NCI-H1694 (cell line): ENCODE measurements at places on chromosomes 16 and 17.

GRCh38 chr17:31418773-31419350 is 27.4 kb downstream of the RAB11FIP4 start:
- DNase-seq = no peak

GRCh38 chr17:73867056-73867455 is 222.8 kb upstream of the SDK2 start:
- no peak for DNase-seq

GRCh38 chr16:31875112-31875803 is 1.7 kb downstream of the ZNF267 start:
- no peak for DNase-seq

DNA sequence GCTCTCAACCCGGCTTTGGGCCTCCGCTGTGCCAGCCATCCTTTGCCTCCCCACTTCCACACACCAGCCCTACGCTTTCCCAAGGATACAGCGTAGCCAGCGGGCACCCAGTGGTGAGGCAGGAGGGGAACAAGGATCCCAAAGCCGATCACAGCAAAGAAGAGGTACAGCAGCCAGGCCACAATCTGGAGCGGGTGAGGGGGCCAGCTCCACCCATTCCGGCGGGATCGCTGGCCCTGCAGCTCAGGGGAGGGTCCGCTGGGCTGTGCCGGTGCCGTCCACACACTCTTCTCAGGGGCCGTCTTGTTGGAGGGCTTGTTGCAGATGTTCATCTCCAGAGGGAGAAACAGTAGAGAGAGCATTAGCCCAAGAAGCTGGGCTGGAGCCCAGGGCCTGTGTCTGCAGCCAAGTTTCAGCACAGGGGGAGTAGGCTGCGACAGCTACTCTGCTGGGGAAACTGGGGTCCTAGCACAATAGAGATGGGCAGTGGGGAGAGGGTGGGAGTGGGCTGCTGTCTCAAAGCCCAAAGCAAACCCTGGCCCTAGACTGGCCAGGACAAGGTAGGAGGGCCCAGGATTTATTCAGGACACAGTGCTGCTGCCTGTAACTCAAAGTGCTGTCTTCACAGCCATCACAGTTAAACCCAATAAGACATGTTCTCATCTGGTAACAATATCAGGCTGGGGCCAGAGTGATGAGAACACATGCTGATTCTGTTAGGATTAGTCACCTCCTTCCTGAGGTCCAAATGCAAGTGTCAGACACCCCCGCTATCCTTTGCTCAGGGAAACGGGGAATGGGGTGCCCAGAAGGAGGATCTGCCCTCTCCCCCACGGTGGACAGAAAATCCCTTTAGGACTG is 9.9 kb downstream of the ZDHHC1 start:
- DNase-seq = no peak

DNA sequence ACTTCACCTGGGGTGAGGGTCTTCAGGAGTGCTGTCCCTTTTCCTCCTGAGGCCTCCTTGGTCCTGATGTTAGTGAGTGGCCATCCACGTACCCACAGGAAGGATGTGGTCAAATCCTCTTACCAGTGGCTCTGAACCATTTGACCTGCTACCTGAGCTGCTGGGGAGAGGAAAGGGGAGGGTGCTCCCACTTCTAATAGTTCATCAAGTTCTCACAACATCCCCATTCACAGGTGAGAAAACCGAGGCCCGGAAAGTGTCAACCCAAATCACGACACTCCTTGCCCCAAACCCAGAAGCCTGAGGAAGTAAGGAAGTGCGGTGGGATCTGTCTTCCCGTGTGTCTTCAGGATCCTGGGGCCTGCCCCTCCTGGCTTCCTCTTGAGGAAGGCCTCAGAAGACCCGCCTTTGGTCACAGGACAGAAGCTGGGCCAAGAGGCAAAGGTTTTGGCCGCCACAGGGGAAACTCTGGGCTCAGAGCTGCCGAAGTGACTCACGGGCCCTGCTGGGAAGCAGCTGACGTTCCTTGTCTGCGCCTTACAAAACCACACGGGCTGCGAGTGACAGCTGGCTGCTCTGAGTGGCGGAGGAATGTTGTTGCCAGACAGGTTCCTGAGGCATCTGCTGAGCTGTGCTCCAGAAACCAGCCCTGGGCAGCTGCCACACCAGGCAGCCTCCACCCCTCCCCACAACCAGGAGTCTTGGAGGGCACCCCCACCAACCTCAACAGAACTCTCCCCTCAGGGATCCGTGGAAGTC is 13.9 kb upstream of the KIFC3 start:
- peak; percentile 56 for DNase-seq

DNA sequence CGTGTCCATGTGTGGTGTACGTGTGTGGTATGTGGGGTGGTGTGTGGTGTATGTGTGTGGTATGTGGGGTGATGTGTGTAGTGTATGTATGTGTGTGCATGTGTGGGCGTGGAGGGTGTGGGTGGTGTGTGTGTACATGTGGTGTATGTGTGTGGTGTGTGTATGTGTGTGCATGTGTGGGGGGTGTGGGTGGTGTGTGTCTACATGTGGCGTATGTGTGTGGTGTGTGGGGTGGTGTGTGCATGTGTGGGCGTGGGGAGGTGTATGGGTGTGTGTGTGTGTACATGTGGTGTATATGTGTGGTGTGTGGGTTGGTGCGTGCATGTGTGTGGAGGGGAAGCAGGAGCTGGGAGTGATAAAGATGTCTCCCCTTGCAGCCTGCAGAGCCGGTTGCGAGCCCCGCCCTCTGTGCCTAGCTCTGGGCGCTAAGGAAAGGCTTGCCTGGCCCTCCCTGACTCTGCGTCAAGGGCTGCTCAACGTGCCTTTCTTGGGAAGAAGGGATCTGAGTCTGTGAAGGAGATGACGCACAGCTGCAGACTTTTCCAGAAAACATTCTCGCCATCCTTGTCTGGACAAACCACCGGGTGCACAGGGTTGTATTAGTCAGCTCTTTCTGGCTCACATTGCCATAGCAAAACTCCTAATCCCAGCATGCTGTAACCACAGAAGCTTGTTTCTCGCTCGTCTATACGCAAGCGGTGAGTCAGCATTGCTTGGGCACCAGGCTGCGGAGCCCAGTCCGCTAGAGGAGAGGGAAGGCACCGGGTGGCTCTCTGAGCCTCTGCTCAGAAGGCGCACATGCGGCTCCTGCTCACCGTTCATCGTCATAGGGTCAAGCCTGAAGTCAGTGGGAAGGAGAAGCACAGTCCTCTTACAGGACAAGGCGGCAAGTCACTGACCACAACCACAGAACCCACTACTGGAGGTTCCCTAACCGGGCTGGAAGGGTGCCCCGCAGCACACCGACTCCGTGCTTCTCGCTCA is 2.0 kb upstream of the CD300H start:
- DNase-seq = no peak

DNA sequence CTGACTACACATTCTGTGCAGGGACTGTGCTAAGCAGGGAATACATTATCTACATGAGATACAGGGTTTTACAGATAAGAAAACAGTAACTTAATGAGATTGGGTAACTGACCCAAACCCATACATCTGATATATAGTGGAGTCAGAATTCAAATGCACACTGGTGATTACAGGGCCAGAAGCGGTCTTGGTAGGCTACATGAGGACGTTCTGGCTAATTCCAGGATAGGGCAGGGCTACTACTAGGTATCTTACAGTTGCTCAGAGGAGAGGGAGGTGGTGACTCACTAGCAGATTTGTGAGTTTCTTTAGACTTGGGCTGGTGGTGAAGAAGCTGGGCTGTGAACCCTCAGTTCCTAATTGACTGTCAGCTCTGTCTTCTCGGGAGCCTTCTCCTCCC is 21.4 kb downstream of the TRIM16 start:
- no peak for DNase-seq

DNA sequence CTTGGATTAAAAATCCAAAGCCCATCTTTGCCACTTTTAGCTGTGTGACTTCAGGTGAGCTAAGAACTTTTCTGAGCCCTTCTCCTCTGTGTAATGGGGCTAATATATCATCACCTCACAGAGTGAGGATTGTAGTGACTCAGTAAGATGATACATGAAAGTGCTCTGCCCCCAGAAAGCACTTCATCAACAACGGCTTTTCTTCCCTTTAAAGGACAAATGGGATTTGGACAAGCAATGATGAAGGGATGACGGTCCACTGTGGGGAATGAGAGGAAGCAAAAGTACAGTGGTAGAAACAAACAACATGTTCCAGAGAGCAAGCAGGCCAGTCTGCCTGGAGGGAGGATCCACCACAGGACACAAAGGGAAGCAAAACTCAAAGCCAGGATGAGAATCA is 14.3 kb upstream of the TMED6 start:
- no peak for DNase-seq

DNA sequence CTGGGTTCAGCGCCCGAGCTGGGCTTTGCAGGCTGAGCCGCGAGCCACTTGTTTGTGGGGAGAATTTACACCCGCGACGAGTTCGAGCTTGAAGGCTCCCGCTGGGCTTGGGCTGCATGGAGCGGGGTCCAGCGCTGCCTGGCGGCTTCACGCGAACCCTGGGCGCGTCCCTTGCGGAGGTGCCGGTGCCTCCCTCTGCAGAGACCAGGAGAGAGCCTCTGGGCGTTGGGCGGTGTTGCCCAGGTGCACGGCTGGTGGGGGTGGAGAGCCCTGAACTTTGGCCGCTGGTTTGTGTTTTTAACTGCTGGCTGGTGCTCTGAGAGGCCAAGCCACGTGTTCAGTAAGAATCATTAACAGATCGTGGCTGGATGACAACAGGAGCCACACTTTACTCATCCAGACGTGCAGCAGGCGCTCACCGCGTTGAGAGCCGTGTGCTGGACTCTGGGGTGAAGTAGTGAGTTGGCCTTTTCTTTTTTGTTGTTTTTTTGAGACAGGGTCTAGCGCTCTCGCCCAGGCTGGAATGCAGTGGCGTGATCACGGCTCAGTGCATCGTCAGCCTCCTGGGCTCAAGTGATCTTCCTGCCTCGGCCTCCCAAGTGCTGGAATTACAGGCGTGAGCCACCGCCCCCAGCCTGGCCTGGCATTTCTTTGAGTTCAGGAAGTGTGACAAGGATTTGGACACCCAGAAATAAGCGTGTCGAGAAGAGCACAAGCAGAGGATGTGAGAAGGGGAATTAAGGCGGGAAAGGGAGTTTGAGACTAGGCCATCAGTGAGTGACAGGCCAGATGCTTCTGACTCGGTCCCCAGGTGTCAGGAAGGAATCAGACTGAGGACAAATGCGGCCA is 827 bp downstream of the CDK10 start:
- DNase-seq = no peak

DNA sequence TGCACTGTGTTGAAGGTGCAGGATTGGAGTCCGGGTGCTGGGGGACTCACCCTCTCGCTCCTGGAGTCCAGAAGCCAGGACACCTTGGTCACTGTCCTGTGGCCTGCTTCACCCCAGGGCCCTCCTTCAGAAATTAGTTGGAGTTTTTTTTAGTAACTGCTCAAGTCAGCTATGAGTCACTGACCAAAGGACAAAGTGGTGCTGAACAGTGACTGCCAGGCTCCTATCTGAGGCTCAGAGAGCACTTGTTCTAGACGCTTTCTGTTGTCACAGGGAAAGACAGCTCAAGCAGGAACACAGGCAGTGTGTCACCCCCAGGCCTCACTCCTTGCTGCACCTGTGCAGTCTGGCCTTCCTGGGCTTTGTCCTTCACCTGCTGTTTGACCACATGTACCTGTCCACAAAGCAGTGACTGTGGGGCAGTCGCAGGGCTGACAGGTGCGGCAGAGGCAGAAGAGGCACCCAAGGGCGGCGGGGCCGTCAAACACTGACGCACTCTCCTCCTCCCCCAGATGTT is 4.1 kb upstream of the FAAP100 start:
- DNase-seq = no peak

- no peak for DNase-seq
These were observed 249.1 kb downstream of the C16orf95 start for GRCh38 chr16:87067836-87068761.

- DNase-seq = no peak
These were observed 17.8 kb downstream of the RGS9 start for GRCh38 chr17:65154770-65155589.

- DNase-seq = no peak
These were observed 346.4 kb downstream of the WWOX start for GRCh38 chr16:78445818-78446217.
